Activated CD4-positive, alpha-beta T cell treated with anti-CD3 and anti-CD28 coated beads, Interleukin-2, amount 50 U/mL, for 4 hours (primary cell): ENCODE measurements at places on chromosomes 3 and 15.

DNA sequence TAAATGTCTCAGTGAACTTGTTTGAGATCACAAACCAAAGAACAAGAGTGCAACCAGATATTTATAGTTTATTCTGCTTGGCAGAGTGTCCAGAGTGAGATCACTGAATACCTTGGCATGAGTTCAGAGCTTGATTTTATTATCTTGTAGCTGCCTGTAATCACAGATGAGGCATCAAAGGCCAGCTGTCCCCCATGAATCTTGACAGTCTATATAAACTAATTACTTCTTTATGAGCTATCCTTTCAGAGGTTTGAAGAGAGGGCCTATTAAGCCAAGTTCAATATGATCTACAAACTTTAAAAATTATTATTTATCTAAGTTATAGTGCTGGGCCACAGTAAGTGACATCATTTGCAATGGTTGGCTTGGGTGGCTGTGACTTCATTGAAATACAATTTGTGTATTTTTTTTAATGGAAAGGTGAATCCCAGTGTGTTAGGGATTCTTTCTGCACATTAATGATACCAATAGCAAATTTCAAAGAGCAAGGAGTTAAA lies 251.5 kb downstream of the CLSTN2 start:
- DNase-seq = no peak

- DNase-seq = no peak
Measured at GRCh38 chr15:38745626-38746025, 181.0 kb upstream of the RASGRP1 start.

GRCh38 chr3:188853856-188854771 lies 317.7 kb upstream of the TPRG1 start:
- DNase-seq = no peak

DNA sequence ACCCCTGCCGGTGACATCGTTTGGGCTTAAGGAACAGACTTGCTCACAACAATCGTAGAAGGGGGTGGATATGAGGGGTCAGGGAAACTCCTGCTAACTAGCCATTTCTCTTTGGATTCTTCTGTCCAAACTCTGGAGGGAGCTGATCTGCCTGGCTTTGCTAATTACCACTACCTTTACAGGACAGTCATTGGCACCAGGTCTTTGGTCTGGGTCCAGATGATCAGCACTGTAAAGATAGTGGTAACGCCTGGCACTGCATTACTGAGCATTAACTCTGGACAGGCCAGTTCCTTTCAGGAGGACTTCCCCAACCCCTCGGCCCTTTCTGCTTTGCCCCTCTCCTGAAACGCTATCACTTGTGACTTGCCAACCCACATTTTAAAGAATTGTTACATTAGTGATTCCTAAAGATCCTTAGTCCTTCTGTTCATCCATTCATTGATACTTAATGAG lies 788 bp downstream of the UQCC5 start:
- DNase-seq = no peak

DNA sequence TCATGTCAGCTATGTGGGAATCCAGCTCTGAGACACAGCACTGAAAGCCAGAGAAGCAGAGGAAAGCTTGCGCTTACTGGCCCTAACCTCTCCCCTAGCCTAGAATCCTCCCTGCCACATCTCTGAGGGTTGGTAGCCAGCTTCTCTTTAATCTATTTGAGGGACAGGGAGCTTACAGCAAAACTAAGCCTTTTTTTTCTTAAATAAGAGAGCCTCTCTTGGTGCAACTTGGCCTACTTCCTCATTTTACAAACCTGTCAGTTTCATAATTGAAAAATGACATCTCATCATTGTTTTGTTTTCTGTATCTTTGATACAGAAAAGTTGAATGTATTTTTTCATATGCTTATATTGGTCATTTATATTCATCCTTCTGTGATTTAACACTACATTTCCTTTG lies 193.9 kb downstream of the ZNF621 start:
- no peak for DNase-seq

GRCh38 chr15:30859091-30859874 lies 44.4 kb upstream of the FAN1 start:
- DNase-seq = no peak

DNA sequence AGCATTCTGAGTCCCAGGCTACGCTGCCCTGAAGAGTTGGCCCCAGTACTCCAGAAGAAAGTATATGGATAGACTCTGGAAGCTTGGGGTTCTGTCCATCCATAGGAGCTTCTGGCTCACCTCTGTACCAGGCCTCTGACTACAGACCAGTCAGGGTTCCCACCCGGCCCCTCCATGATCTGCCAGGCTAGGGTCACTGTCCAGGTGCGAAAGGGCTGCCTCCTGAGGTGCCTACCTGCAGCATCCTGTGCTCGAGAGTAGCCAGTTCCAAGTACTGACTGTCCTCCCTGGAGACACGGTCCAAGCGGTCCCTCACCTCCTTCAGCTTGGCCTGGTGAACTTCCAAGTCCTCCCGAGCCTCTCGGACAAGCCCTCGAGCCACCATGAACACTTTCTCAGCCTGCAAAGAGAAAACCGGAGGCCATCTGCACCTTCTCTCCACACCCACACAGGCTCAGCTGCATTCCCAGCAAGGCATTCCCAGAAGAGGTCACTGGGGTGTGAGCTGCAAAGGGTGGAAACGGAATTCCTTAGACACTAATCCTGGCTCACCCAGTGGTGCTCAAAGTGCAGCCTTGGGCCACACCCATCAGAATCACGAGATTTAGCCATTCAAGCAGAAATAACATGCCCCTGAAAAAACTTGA lies 3.7 kb upstream of the PLXNB1 start:
- DNase-seq = no peak

- no peak for DNase-seq
Measured at GRCh38 chr3:14511623-14512280, 28.4 kb downstream of the GRIP2 start.

GRCh38 chr3:73687106-73688004 lies 62.6 kb upstream of the PDZRN3 start:
- no peak for DNase-seq

GRCh38 chr15:90042766-90043529 lies 41.8 kb downstream of the ZNF710 start:
- DNase-seq = no peak

DNA sequence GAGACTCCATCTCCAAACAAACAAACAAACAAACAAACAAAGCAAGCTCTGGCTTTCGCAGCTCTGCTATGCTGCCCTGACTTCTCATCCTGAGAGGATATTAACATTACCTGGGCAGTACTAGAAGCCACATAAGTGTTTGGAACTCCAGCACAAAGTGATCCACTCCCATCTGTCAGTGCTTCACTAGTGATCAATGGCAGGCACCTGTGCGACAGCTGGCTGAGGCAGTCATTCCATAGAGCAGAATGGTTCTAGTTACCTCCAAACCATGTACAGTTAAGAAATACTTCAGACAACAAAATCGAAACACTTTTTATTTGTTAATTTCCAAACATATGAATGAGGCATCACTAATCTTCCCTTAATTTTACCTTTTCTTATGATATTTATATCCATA lies 2.8 kb upstream of the MB21D2 start:
- DNase-seq = no peak

- DNase-seq = no peak
Measured at GRCh38 chr15:87632364-87632763, 624.2 kb downstream of the NTRK3 start.
